Thyroid gland (tissue), 4 donors: ENCODE measurements at places on chromosomes 3 and 15. TPM values are rescaled to one million over a fixed set of nuclear protein-coding genes. Genes with fewer than 3 reads are reported as not detected.

GRCh38 chr15:61046291-61046690, 182.8 kb downstream of the RORA start:
- no peak for DNase-seq

Gene LINGO1
- 1.0 TPM for total RNA-seq

Gene ACTRT3
- total RNA-seq: 3.3 TPM

Gene SI
- total RNA-seq: not detected

- no peak for DNase-seq
Observed at GRCh38 chr15:98551936-98552562, 96.3 kb upstream of the IGF1R start.

Gene RBP2
- total RNA-seq: not detected
